ENCODE measurements at places on chromosomes 4 and X.

- H3K27me3 ChIP-seq: no peaks in the 10 kb centered on the region
- H3K36me3 ChIP-seq: peaks cover 51% of the 10 kb centered on the region
- DNase-seq: no peak
- H3K27ac ChIP-seq: peak overlapping the region; percentile 98
- peak overlapping the region; percentile 92 for H3K4me3 ChIP-seq
Observed at GRCh38 chrX:136879001-136879687, 1.4 kb downstream of the RBMX start.

GRCh38 chr4:65023081-65023480 lies 613.8 kb upstream of the TECRL start:
- DNase-seq: no peak
- no peaks in the 10 kb centered on the region for H3K27me3 ChIP-seq
- H3K27ac ChIP-seq: no peak overlapping the region
- H3K4me1 ChIP-seq: no peaks in the 10 kb centered on the region
- no peak overlapping the region for H3K4me3 ChIP-seq
- no peaks in the 10 kb centered on the region for H3K36me3 ChIP-seq

- H3K36me3 ChIP-seq: peaks cover 58% of the 10 kb centered on the region
- H3K27me3 ChIP-seq: no peaks in the 10 kb centered on the region
- DNase-seq: no peak
- no peak overlapping the region for H3K27ac ChIP-seq
Observed at GRCh38 chr4:25756503-25756902, 100.9 kb downstream of the SLC34A2 start.

- H3K4me3 ChIP-seq: no peak overlapping the region
- no peaks in the 10 kb centered on the region for H3K36me3 ChIP-seq
- H3K4me1 ChIP-seq: no peaks in the 10 kb centered on the region
- H3K27me3 ChIP-seq: no peaks in the 10 kb centered on the region
- DNase-seq: no peak
- H3K27ac ChIP-seq: no peak overlapping the region
Observed at GRCh38 chr4:30920043-30920442, 199.9 kb downstream of the PCDH7 start.

- DNase-seq: no peak
- H3K27me3 ChIP-seq: peaks cover 25% of the 10 kb centered on the region
- H3K4me1 ChIP-seq: peaks cover 4% of the 10 kb centered on the region
- no peak overlapping the region for H3K27ac ChIP-seq
Observed at GRCh38 chr4:151426513-151426912, 17.5 kb downstream of the FHIP1A start.

GRCh38 chr4:165177725-165178666 lies 29.4 kb upstream of the KLHL2 start:
- no peak overlapping the region for H3K27ac ChIP-seq
- DNase-seq: no peak
- H3K36me3 ChIP-seq: no peaks in the 10 kb centered on the region
- peaks cover 8% of the 10 kb centered on the region for H3K27me3 ChIP-seq

GRCh38 chr4:21827575-21827974 lies 121.0 kb downstream of the KCNIP4 start:
- no peaks in the 10 kb centered on the region for H3K4me1 ChIP-seq
- H3K4me3 ChIP-seq: no peak overlapping the region
- H3K27ac ChIP-seq: no peak overlapping the region
- no peaks in the 10 kb centered on the region for H3K27me3 ChIP-seq
- H3K36me3 ChIP-seq: no peaks in the 10 kb centered on the region
- no peak for DNase-seq

GRCh38 chrX:51776851-51777250 lies 33.6 kb downstream of the GSPT2 start:
- H3K4me3 ChIP-seq: no peak overlapping the region
- H3K36me3 ChIP-seq: no peaks in the 10 kb centered on the region
- H3K27ac ChIP-seq: no peak overlapping the region
- DNase-seq: no peak

DNA sequence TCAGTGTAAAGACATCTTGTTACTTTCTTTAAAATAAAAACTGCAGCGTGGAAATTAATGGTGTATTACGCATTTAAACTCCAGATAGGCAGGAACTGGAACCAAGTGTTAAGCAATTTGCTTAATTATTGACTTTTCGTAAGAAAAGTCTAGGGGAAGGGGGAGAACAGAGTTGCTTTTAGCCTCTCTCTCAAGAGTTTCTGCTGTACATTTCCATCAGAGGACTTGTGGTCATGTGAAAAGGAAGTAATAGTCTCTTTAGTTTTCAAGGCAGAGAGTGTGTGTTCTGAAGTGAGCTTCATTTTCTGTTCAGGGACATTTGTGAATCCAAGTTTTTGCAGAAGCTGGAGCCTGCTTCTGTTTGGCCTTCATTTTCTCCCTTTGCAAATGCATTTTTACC lies 127.2 kb downstream of the UBE2K start:
- H3K36me3 ChIP-seq: peaks cover 40% of the 10 kb centered on the region
- no peak overlapping the region for H3K27ac ChIP-seq
- no peak for DNase-seq
- H3K27me3 ChIP-seq: no peaks in the 10 kb centered on the region
